Right renal cortex interstitium (tissue), 3 donors: ENCODE measurements at places on chromosomes 6 and 20. TPM values are rescaled to one million over a fixed set of nuclear protein-coding genes. Genes with fewer than 3 reads are reported as not detected.

DNA sequence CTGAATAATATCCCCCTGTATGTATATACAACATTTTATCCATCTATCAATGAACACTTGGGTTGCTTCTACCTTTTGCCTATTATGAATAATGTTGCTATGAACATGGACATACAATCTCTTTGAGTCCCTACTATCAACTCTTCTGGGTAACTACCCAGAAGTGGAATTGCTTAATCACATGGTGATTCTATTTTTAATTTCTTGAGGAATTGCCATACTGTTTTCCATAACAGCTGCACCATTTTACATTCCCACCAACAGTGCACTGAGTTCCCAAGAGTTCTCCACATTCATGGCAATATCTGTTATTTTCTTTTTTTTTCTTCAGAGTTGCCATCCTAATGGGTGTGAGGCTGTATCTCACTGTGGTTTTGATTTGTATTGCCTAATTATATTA lies 88.3 kb downstream of the ZHX3 start:
- DNase-seq, result no peak

- no peak for DNase-seq
Measured at GRCh38 chr6:2884804-2885203, 18.3 kb downstream of the SERPINB9 start.

DNA sequence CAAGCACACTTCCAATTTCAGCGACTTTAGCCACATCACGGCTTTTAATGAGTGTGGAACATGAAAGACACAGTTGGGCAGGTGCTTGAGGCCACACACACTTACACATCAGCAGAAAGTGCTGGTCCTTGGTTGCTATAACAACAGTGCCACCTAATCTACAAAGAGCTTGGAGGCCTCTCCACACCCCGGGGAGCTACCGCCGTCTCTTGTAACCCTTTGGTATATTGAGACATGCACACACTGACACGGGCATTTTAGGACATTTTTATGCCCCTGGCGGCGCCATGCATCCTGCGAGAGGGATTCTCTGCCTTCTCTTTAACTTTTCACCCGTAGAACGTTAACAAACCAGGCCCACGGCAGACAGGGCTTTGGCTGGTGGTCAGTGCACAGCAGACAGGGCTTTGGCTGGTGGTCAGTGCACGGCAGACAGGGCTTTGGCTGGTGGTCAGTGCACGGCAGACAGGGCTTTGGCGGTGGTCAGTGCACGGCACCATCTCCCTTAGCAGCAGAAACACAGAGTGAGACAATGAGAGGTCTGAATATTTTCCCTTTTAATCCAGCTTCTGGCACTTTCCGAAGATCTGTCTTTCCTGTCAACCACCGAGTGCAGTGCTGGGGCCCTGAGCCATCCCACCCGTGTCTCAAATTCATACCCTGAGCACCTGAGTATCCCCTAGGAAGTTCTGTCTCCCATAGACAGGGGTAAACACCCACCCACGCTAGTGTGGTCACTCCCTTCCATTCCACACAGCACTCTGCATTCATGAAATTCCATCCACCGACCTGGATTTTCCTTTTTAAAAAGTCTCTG lies 116.6 kb upstream of the RPS6KA2 start:
- DNase-seq, result no peak

DNA sequence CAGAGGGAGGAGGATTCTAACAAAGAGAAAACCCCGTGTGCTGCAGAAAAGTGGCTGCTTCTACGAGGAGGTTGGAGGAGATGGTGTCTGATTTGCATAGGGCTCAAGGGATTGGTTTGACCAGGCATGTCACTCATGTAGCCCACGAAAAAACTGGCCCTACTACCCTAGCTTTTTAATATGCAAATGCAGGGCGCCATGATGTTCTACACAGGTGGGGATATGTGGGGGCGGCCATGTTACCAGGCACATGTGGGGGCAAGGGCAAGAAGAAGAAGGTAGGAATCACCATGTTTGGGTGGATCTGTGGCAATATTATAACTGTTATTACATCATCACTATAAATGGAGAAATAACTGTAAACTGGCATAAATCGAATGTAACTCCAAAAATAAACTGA lies 9.9 kb downstream of the KIAA1755 start:
- no peak for DNase-seq

DNA sequence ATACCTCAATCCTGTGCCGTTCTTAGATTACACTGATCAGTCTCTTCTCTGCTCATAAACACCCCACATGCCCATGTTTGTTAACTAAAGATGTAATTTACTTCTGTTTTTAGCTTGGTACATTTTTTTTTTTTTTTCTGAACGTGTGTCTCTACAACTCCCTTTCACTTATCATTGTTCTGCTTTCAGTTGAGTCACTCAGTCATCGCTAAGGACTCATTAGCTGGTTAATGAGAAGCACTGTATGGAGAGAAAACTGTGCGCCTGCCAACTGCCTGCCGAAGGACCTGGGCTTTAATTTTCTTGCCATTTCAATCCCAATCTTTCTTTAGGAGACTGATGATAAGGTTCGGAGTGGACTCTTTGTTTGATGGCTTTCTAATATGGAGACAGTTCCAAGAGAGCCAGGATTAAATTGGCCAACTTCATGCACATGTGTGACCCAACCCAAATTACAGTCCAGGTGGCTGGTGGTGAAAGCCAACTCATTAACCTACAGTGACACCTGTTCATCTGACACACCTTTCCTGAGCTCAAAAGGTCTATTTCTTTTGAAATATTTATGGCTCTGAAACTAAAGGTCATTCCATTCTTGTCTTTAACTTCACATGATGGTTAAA lies 334.1 kb downstream of the BCKDHB start:
- DNase-seq, result no peak

- DNase-seq, result no peak
Measured at GRCh38 chr6:158213925-158214674, 46.0 kb downstream of the GTF2H5 start.

- no peak for DNase-seq
Measured at GRCh38 chr6:31900917-31901414, 920 bp downstream of the ZBTB12 start.

- DNase-seq, result no peak
Measured at GRCh38 chr6:113530769-113531168, 326.4 kb upstream of the MARCKS start.

GRCh38 chr6:112956696-112957535 lies 609.8 kb downstream of the RFPL4B start:
- peak; percentile 88 for DNase-seq

GRCh38 chr6:128519931-128520435 lies 416 bp downstream of the PTPRK start:
- DNase-seq, result peak; percentile 60

DNA sequence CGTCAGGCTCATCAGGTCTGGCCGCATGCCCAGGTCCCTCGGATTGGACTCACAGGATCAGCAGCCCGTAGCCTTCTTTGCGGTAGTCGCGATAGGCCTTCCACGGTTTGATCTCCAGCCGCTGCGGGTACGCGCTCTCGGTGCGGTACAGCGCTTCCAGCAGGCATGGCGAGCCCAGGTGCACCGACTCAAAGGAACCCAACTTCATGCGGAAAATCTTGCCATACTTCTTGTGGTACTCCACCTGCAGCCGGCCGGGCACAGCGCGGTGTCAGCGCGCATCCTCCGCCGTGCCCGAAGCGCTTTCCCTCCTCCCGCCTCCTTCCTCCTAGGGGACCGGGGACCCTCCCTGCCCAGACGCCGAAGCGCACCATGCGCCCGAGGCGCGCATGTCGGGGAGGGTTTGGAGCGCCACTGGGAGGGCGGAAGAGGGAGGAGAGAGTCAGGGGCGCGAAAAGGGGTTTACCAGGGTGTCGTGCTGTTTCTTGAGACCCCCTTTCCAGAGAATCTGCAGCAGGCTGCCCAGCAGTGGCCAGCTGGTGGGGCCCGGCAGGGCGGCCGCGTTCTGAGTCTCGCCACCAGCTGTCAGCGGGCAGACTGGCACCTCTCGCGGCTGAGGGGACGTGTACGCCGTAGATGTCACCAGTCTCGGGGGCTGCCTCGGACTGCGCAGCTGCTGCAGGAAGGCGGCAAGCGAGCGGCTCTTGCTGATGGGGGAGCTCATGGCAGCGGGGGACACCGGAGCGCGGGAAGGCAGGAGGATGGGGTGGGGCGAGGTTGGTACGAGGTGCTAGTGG lies 732 bp downstream of the CYP24A1 start:
- DNase-seq, result no peak

DNA sequence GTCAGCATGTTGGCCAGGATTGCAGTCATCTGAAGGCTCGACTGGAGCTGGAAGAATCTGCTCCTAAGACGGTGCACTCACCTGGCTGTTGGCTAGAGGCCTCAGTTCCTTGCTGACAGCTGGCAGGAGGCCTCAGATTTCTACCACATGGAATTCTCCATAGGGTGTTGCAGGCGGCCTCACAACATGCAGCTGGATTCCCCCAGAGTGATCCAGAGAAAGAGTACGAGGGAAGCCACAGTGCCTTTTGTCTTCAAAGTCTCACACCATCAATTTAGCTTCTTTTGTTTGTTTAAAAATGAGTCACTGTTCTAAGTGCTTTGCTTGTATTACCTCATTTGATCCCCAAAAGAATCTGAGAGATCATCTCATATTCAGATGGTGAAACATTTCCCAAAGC lies 65.5 kb upstream of the FYN start:
- no peak for DNase-seq

- no peak for DNase-seq
Measured at GRCh38 chr6:109513571-109514071, 30.6 kb upstream of the ZBTB24 start.

DNA sequence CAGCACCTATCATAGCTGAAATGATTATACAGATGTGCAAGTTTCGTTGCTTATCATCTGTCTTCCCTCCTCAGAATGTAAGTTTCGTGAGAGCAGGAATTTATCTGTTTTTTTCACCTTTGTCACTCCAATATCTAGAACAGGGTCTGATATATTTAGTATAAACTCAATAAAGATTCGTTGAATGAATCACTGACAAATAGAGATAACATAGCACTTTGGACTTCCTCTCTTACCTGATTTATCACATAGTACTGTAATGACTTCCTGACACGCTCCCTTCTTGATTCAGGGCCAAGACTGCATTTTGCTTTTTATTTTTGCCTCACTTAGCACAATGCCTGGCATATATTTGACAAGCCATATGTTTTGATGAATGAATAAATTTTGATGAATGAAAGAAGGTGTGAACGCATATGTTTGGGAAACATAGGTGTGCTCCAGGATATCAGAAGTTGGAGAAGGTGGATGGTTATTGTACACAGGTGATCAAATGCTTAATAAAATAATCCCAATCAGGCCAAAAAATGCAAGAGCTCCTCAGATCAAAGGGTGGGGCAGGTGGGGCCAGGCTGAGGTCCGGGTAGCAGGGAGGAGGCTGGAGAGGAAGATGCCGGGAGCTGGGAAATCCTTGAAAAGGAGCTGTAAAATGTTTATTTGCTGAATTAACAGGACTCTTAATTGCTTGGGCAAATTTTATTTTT lies 33.0 kb downstream of the PIM1 start:
- DNase-seq, result no peak

DNA sequence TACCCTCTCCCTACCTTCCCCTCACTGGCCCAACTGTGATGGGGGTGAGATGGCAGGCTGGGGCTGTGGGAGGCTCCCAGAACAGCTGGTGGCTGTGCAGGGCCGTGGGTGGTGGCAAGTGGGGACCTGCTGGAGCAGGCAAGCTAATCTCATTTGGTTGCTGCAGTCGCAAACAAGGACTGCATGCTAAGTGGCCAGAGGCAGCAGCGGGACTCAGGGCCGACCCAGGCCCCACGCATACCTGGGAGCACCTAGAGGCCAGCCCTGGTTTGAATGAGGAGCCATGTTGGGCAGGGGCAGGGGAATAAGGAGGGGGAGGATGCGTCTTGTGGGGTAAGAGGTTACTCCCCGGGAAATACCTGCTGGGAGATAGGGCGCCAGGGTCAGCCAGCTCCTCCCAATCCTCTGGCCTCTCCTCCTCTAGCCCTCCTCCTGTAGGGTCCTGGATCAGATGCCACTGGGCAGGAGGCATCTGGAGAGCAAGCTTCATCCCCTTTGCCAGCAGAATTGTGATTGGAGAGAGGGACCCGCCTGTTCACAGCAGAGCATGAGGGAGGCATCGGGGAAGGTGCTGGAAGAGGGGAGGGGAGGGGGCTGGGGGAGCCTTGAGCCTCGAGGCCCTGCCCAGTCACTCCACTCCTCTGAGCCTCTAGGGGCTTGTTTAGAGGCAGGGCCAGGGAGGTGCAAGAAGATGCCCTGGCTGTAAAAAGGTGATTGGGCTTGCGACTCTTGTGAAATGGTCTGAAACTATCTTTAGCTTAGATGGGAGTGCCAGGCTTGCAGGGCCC lies 24.3 kb upstream of the CDH22 start:
- no peak for DNase-seq

Gene GCNT2
- 18.7 TPM for polyA plus RNA-seq

Gene C20orf202
- polyA plus RNA-seq, result 0.58 TPM

Gene OR12D3
- polyA plus RNA-seq, result not detected
